Muscle of leg (tissue), 16 donors: ENCODE measurements at places on chromosomes 2 and 18. TPM values are rescaled to one million over a fixed set of nuclear protein-coding genes. Genes with fewer than 3 reads are reported as not detected.

DNA sequence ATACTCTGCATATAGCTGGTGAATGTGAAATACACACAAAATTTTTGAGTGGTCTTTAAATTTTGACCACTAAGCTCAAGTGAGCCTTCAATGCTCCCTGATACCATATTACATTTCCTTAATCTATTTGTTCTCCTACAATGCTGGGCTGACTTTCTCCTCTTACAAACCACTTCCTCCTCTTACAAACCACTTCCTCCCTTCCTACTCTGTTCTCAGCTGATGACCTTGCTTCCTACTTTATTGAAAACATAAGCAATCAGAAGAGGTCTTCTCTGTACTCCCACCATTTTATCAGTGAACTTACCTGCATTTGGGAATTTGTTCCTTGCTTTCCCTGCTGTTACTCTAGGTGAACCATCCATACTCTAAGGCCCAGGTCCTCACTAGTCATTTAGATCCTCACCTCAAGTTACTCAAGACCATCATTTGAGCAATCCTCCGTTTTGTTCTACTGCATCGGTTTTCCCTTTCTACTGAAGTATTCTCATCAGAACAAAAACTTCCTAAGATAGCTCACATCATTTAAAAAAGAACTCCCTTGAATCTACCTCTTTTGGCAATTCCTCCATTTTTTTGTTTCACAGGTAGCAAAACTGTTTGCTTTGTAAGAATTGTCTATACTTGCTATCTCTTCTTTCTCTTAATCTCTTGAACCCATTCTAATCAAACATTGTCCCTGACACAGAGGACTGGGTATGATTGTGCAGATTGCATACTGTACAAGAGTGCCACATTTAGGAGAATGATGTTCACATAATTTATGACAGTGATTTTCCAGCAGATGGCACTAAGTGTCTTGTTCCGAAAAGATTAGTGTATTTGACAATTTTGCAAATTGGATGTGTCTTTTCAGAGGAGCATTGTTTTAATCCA lies 96.5 kb downstream of the EPB41L5 start:
- peak; percentile 47 for DNase-seq

DNA sequence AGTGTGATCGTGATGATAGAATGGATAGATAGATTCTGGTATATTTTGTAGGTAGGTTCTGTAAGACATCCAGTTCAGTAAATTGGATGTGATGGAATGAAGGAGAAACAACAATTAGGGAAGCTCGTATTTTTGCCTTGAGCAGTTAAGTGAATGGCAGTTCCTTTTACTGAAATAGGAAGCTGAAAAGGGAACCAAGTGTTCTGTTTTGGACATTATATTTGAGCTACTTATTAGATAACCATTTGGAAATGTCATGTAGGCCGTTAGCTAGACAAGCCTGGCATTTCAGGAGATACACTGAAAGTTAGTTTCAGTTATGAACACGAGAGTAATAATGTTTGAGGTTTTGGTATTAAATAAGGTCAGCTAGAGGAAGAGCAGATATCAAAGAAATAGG lies 41.5 kb downstream of the MARCHF7 start:
- DNase-seq: peak; percentile 37

DNA sequence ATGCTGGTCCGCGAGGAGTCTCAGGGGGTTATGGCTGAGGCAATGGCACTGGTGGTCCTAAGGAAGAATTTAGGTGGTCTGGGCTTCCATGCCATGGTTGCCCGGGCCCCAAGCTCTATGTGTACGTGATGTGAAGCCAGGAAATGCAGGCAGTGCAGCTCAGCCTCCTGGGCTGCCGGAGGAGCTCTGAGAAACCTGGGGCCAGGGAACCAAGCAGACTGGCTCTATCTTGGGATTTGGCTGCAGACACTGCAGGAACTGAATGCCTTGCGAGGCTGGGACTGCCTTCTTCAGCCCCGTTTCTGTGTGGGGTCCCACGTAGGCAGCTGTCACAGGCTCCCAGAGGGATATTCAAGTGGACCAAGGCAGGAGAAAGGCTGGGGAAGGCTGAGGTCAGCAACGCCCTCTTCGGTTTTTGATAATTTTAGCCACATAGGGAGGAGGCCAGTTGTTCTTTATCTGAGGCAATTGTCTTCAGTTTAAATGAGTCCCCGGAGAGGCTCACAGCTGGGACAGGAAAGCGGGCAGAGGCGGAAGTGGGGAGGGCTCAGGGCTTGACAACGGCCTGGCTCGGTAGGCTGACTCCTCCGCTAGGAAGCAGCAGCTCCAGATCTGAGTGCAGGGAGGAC lies 77.7 kb downstream of the RHOB start:
- peak; percentile 69 for DNase-seq

DNA sequence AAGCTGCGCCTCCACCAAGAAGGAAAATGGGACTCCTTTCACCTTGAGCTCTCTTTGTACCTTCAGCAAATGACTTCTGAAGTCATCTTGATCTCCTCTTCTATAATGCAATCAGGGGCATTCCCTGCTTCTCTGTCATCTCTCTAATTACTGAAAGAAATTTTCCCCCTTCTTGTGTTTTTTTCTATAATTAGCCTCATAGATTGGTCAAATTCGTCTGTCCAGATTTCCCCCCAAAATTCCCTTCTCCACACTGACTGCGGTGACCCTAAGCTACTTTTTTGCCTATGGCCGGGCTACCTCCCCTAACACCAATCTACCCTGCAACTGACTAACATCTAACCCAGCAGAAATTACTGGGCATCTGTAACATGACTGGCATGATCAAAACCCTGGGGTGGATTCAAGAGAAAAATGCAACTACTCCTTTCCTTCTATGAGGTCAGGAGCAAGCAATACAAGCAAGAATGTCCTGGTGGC lies 168.6 kb downstream of the BCL2 start:
- DNase-seq: no peak

DNA sequence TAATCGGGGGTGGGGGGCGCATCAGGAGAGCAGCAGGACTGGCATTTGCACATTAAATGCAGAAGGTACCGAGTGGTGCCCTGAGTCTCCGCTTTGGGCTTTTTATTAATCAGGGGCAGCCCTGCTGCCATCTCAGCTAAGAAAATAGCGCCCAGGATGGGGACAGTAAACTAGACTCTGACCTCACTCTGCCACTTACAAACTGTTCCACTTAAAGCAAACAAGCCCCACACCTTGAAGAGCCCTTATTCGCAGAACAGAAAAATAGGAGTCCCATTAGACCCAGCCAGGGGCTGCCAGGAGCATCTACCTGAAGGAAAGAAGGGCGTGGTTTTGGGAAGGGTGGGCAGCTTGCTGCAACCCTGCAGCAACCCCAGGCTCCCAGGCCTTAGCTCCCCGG lies 165.3 kb downstream of the TNS1 start:
- DNase-seq: no peak

DNA sequence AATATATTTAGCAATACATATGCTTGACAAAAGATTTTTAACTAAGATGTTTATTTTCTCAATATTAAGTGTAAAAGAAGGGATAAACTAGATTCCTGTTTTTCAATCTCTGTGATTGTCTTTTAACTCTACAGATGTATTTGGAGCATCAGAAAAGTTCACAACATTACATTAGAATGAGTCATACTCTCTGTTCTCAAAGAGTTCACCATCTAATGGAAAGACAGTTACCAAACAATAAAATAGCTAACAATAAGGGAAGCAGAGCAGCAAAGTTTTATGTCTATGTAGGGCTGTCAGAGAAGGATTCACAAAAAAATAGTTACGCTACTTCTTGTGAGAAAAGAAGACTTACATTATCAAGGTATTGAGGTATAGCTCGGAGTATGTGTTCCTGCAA lies 109.2 kb upstream of the MAP2 start:
- DNase-seq: no peak

DNA sequence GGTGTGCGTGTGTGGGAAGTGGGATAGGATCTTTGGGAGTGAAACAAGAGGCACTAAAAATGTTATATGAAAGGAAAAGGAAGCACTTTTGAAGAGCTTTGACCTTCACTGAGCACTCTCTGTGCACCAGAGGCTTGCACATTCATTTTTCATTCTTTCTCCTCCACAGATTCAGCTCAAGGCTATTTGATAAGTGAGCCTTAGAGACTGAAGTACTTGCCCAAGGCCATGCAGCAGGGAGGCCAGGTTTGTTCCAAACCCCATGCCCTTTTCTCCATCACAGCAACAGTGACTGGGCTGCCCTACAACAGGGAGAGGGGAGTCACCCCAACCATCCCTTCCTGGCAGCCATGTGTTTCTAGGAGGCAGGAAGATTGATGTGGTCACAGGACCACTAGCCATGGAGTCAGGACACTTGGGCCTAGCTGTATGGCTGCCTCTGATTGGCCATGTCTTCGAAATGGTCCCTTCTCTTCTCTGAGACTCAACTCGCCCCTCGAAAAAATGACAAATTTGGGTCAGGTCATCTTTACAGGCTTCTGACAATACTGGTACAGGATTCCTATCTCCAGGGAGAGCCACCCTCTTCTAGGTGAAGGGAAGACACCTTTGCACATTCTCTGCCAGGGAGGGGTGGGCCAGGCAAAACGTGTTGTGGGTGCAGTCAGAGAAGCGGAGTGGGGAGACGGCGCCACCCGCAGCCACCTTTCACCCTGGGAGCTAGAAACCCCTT lies 123.5 kb upstream of the MYCN start:
- no peak for DNase-seq

DNA sequence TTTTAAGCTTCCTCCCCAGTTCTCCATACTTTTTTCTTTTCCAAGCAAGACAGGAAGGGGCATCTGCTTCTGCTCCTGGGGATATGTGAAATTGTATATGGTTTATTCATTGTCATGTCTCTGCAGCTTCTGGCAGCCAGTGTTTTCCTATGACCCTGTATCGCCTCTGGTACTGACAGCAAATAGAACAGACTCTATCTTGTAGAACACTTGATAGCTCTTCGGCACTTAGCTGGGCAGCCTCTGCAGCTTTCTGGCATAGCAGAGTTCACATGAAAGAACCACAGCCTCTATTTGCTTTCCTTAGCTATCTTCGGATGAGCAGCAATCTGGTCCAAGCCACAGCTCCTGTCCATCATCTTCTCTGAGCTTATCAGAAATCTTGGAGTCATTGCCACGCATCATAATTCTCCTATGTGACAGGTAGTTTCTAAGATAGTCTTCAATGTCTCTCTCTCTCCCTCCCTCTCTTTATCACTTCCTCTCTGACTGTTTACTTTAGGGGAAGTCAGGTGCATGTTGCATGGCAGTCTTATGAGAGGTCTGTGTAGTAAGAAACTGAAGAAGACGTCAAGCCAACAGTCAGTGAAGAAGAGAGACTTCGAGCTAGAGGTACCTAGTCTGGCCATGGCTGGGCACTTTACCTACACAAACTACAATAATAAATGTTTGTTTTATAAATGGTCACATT lies 627.7 kb upstream of the CDH2 start:
- no peak for DNase-seq

DNA sequence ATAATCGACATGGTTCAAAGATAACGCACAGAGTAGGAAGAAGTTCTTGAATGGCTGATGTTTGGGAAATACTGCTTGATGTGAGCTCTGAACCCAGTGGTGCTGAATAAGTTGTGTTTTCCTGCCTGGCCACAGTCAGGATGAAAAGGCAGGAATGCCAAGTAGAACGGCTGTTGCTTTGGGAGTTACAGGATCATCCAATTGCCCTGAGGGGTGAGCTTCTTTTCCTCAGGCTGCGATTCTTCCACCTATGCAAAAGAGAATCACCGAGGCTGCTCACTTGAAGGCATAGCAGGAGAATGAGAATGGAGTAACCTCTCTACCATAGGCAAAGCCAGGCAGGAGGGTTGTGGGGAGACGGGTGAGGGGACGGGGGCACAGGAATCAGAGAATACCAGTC lies 14.4 kb upstream of the IGFBP2 start:
- DNase-seq: no peak

- no peak for DNase-seq
These were observed 1690.7 kb upstream of the TMEFF2 start for GRCh38 chr2:193885419-193885818.

- DNase-seq: no peak
These were observed 97.9 kb upstream of the IL1R2 start for GRCh38 chr2:101893681-101894381.

GRCh38 chr2:26058390-26058789 lies 24.5 kb downstream of the RAB10 start:
- DNase-seq: no peak

GRCh38 chr18:50398947-50399346 lies 24.1 kb downstream of the SKA1 start:
- no peak for DNase-seq

GRCh38 chr2:118988706-118989105 lies 46.7 kb downstream of the MARCO start:
- no peak for DNase-seq

Gene IL36B
- polyA plus RNA-seq: not detected

Gene TUBA4B
- polyA plus RNA-seq: 0.19 TPM

Gene PKDCC
- polyA plus RNA-seq: 157 TPM

Gene OTOS
- polyA plus RNA-seq: not detected

Gene HJURP
- 12.1 TPM for polyA plus RNA-seq

Gene SERPINB12
- 0.34 TPM for polyA plus RNA-seq

Gene CPS1
- polyA plus RNA-seq: 28.9 TPM
